ENCODE measurements at places on chromosomes 2 and 18. TPM values are rescaled to one million over a fixed set of nuclear protein-coding genes. Genes with fewer than 3 reads are reported as not detected.
A peak's percentile ranks its signal among the peaks of the same experiment; 100 is the strongest.

- H3K36me3 ChIP-seq = no peaks in the 10 kb centered on the region
- H3K4me1 ChIP-seq = no peaks in the 10 kb centered on the region
- no peaks in the 10 kb centered on the region for H3K27me3 ChIP-seq
- DNase-seq = no peak
These were observed 432.1 kb downstream of the MEIS1 start for GRCh38 chr2:66867063-66867441.

ANKRD53 gene
- total RNA-seq = not detected

- H3K4me1 ChIP-seq = no peaks in the 10 kb centered on the region
- peak; percentile 7 for DNase-seq
- H3K4me3 ChIP-seq = no peak overlapping the region
- H3K27me3 ChIP-seq = no peaks in the 10 kb centered on the region
These were observed 227.7 kb downstream of the GPD2 start for GRCh38 chr2:156663757-156664409.

- no peak overlapping the region for H3K27ac ChIP-seq
- H3K4me1 ChIP-seq = peaks cover 32% of the 10 kb centered on the region
- H3K27me3 ChIP-seq = no peaks in the 10 kb centered on the region
- no peak overlapping the region for H3K4me3 ChIP-seq
- DNase-seq = no peak
These were observed 77.5 kb upstream of the ITPRID2 start for GRCh38 chr2:181814057-181814491.

GRCh38 chr2:168300460-168300859 is 53.1 kb upstream of the STK39 start:
- no peaks in the 10 kb centered on the region for H3K27me3 ChIP-seq
- no peaks in the 10 kb centered on the region for H3K36me3 ChIP-seq
- DNase-seq = no peak
- no peak overlapping the region for H3K4me3 ChIP-seq

SIX3 gene
- not detected for total RNA-seq

MEP1B gene
- total RNA-seq = not detected

TMEM178A gene
- total RNA-seq = 7.9 TPM

PROKR1 gene
- not detected for total RNA-seq

- peak overlapping the region; percentile 77 for H3K27ac ChIP-seq
- peak overlapping the region; percentile 57 for H3K4me3 ChIP-seq
- DNase-seq = peak; percentile 62
- peaks cover 4% of the 10 kb centered on the region for H3K27me3 ChIP-seq
- H3K4me1 ChIP-seq = peaks cover 6% of the 10 kb centered on the region
- H3K36me3 ChIP-seq = no peaks in the 10 kb centered on the region
These were observed 435 bp downstream of the IFT172 start for GRCh38 chr2:27489118-27489497.

- H3K27ac ChIP-seq = no peak overlapping the region
- no peaks in the 10 kb centered on the region for H3K4me1 ChIP-seq
- no peaks in the 10 kb centered on the region for H3K36me3 ChIP-seq
- H3K4me3 ChIP-seq = no peak overlapping the region
- peak; percentile 34 for DNase-seq
These were observed 329.7 kb downstream of the FSIP2 start for GRCh38 chr2:186068139-186068801.

DNA sequence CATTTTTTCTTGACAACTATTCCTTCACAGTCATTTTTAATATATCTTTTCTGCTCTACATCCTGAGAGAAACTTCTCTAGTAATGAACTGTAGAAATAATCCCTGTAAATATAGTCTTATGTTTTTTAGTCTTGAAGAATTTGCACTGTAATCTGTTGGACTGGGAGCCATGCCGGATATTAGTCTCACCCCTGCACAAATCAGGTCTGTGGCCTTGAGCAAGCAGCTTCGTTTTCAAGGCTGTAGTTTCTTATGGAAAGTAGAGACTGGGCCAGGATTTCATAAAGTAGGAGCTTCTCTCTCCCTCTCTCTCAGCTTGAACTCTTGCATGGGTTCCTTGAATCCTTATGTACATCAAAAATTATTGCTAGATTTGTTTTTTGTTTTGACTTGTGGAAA is 8.7 kb downstream of the FARP2 start:
- DNase-seq = no peak
- H3K4me1 ChIP-seq = peaks cover 7% of the 10 kb centered on the region
- no peak overlapping the region for H3K4me3 ChIP-seq
- H3K27me3 ChIP-seq = no peaks in the 10 kb centered on the region
- no peaks in the 10 kb centered on the region for H3K36me3 ChIP-seq
- peak overlapping the region; percentile 62 for H3K27ac ChIP-seq

NYAP2 gene
- under 0.01 TPM for total RNA-seq

MAP3K20 gene
- 138 TPM for total RNA-seq

All from stomach (tissue), 19 donors.